Activated CD4-positive, CD25-positive, alpha-beta regulatory T cell treated with anti-CD3 and anti-CD28 coated beads, Interleukin-2, amount 50 U/mL, for 24 hours (primary cell): ENCODE measurements at places on chromosomes 2 and 18.

GRCh38 chr2:42446503-42447271, 47.1 kb downstream of the KCNG3 start:
- ATAC-seq, result no peak

DNA sequence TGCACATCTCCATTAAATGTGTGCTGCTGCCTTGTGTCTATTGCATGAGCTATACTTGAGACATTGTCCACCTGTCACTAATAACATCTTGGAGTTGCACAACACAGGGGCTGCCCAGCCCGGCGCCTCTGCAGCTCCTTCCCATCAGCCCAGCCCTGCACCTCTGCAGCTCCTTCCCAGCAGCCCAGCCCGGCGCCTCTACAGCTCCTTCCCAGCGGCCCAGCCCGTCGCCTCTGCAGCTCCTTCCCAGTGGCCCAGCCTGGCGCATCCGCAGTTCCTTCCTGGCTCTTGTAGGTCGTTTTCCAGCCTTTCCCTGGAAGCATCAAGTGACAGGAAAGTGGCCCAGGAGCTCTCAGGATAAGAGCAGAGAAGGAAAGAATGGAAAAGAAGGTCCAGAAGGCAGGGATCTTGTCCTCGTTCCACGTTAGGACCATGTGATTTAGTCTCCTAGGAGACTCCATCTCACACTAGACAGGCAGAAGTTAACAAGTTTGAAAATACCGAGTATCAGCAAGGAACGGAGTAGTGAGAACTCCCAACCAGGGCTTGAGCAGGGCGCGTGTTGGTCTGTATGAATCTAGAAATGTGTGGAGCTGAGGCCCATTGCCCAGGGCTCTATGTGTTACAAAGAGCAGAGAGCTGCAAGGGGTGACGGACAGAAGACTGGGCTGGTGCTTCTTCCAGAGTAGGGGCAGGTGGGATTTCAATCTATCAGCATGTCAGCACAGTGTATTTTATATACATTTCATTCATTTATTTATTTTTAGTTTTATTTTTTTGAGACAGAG, 115.7 kb upstream of the TPO start:
- ATAC-seq, result no peak

- no peak for ATAC-seq
Observed at GRCh38 chr2:70340075-70340474, 38.2 kb upstream of the FAM136A start.

DNA sequence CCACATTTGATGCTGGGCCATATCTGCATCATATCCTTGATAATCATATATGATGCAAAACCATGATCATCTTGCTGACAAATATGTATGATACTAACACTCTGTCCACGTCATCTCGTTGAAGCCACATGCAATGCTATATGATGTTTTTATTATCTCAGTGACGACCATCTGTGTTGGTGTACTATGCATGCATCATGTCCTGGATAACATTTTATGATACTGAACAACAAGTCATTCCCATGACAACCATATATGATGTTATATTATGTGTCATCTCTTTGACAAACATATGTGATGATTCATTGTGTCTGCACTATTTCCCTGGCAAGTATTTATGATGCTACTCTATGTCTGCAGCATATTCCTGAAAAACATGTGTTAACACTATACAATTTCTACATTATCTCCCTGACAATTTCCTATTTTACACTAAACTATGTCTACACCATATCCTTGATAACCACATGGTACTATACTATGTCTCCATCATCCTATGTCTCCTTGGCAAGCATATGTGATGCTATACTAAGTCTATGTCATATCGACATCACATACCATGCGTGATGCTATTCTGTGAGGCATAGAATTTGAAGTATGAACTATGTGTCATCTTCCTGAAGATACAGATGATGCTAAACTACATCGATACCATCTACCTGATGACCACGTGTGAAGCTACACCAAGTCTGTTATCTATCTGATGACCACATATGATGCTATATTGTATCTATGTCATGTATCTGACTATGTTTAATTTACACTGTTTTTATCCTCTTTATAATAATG, 37.0 kb downstream of the DAW1 start:
- no peak for ATAC-seq

- ATAC-seq, result no peak
Observed at GRCh38 chr2:45855374-45855773, 203.9 kb downstream of the PRKCE start.

DNA sequence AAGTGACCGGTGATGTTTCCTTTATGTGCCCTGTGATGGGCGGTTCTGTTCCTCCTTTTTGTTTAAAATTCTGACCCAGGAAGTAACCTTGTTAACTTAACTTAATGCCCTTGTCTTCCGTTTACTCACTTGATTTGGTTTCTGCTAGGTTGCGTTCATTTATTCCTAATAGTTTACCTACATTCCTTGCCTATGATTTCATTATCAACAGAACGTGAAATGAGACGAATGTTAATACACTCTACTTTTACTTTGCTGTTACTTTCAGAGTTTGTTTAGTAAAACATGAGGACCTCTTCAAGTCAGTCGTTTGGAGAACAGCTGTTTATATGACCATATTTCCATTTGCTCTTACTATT, 638 bp downstream of the CEP192 start:
- no peak for ATAC-seq

DNA sequence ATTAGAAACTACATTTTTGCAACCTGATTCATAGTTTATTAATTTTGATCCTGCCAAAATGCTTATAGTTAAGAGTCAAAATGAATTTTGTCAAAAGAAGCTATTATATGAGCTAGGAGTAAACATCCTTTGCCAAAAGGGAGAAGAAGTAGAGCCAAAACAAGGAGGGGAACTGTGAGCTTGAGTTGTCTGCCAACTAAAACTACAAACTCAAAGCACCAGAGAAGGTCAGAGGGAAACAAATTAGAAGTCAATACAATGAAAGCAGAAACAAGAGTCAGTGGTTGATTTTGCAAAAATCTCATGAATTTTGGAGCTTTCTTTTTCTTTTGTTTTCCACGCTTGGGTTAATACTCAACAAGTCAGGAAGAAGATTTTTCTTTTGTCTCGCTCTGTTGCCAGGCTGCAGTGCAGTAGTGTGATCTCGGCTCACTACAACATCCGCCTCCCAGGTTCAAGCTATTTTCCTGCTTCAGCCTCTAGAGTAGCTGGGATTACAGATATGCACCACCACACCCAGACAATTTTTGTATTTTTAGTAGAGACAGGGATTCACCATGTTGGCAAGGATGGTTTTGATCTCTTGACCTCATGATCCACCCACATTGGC, 508.5 kb downstream of the RIT2 start:
- ATAC-seq, result no peak

- peak; percentile 91 for ATAC-seq
Observed at GRCh38 chr2:151481744-151482143, 72.0 kb downstream of the RIF1 start.

GRCh38 chr2:128293870-128294455, 24.7 kb downstream of the HS6ST1 start:
- no peak for ATAC-seq

GRCh38 chr2:10433947-10434885, 13.9 kb downstream of the ODC1 start:
- ATAC-seq, result no peak

DNA sequence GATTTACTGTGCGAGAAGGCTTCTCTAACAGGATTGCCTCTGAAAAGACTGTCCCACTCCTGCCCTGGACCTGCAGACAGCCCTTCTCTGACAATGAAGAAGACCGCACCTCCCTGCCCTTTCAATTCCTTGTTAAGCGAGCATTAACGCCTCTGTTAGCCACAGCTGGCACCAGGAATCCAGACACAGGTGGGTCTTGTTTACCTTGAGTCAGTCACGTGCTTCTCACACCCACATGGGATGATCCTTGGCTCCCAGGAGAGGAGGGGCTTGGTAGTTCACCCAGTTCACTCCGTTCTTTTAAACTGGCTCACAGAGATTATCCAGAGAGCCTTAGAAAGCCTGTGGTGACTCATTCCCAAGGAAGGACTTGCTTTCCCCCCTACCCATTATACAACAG, 410.5 kb upstream of the MEIS1 start:
- no peak for ATAC-seq

DNA sequence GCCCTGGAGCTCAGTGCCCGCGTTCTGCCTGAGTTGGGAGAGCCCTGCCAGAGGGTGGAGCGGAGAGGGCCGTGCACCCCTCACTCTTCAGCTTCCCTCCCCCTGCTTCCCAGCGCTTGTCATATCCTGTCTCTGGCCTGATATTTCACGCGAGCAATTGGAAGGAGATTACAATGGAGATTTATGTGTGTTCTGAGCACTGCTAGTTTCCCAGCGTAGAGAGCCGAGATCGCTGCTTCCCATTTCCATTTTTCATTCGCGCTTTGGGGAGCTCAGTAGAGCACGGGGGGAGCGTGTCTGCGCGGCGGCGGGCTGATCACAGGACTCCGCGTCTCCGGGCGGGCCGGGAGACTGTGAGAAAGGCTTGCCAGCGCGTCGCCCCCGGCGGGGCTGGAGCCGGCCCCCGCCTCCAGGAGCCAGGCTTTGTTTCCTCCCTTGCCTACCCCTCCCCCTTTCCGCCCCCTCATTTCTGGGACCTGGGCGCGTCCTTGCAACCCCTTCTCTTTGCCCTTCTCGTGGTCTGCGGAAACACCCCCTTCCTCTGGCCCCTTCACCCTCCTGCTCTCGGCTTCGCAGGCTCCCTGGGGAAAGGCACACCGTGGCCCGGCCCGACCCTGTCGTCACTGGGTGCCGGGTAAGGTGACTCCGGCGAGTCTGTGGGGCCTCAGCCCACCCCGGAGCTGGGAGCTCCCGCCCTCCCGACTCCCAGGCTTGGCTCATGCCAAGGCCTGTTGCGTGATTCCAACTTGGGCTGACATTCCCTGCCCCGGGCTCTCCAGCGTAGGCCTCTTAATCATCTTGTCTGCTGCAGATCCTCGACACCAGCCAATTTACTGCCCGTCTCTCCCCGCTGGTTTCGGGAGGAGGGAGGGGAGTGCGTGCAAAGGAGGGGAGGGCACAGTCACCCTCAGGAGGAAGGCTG, 5.8 kb downstream of the DLX2 start:
- ATAC-seq, result no peak

DNA sequence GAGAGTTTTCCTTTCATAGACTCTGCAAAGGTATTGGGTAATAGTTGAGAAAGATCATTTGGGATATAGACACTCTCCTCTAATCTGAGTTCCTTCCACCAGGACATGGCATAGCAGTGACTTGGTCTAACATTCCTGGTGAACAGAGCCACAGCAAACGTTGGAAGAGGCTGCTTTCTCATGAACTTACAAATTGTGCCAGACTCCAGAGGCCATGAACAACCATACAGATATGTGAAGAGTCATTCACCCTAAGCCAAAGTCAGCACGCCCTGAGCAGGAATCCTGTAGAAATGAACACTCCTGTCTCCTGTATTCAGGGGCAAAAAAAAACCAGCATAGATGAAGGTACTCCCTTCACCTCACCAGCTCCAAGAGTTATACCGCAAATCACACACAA, 152.8 kb downstream of the TMEM18 start:
- no peak for ATAC-seq

DNA sequence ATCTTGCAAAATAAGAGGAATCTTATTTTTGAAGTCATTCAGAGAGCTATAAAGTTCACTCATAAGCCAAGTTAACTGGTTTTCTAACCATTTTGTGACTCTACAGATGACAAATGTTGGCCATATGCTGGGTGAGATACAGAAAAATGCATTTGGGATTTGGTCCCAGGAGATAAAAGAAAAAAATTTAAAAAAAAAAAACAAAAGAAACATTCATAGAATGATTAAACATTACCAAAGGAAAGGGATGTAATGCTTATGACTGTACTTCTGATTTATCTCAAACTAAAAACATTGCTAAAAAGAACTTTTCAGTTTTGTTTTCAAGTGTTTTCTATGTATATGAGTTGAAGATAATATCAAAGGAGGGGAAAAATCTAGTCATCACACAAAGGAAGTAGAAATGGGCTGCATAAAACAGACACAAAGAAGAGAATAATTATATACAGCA, 43.1 kb downstream of the PELI1 start:
- peak; percentile 86 for ATAC-seq

- peak; percentile 83 for ATAC-seq
Observed at GRCh38 chr2:180000434-180000833, 6.7 kb downstream of the CWC22 start.

DNA sequence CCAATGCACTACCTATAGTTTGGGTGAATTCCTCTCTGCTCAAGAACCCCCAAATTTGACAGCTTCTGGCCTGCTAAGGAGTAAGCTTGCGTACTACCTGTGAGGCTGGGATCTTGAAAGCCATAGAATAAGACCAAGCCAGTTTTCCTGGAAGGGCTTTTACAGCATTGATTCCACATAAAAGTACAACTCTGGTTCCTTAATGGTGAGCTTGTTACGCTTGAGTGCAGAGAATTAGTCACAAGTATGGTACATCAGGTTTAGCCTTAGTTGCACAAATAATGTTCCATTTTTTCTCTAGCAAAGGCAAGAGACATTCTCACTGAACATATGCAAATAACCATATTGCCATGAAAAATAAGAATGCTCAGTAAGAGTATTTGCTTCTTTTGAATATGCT, 39.1 kb upstream of the STK39 start:
- ATAC-seq, result no peak

DNA sequence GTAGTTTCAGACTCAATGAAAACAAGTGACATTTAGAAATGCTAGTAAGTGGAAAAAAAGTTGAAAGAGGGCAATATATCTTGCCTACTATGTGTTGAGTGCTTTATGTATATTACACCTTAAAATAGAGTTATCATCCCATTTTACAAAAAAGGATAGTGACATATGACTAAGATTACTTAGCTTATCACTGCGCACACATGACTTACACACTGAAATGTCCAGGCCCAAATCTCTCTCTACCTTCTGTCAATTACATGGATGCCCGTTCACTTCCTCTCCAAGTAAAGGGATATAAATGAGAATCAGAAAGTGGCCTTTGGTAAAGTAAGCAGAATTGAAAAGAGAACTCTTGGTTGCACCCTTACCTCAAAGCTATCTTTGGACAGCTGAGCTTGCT, 3.6 kb upstream of the PARD3B start:
- no peak for ATAC-seq

- no peak for ATAC-seq
Observed at GRCh38 chr2:156155319-156155718, 177.2 kb downstream of the NR4A2 start.

GRCh38 chr2:99602476-99602875, 112.7 kb upstream of the REV1 start:
- no peak for ATAC-seq

DNA sequence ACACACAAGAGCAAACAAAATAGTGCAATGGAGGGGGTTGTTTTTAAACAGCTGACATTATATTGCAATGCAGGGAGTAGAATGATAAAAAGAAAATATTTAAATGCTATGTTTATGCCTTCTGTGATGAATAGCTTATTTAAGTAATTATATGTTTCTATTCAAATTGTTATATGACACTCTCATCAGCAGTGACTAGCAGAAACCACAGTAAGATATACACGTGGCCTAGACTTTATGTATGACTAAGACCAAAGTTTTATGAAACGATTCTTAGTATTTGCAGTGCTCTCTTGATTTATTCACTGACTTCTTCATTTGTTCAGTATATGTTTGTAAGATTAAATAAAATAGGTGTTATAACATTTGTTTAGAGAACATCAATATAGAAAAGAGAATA, 26.1 kb upstream of the C1D start:
- peak; percentile 70 for ATAC-seq
